ENCODE measurements at places on chromosomes 4 and X.

DNA sequence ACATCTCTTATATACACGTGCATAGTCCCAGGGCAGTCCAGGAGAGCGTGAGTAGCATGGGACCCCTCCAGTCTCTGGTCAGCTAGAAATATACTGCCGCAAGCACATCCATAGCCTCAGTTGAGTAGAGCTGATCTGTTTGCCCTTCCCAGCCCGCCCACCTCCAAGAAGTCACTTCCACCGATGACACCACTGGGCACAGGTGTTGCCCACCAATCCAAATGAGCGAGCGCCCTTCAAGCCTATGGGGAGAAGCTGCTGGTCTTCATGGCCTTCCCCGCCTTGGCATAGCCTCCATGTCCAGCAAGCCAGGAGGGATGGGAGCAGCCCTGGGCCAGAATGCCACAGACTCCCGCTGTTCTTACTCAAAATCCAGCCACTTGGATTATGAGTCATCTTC lies 10.2 kb downstream of the DUSP9 start:
- DNase-seq = no peak

- DNase-seq = no peak
These were observed 17.5 kb downstream of the RBBP7 start for GRCh38 chrX:16852617-16853179.

DNA sequence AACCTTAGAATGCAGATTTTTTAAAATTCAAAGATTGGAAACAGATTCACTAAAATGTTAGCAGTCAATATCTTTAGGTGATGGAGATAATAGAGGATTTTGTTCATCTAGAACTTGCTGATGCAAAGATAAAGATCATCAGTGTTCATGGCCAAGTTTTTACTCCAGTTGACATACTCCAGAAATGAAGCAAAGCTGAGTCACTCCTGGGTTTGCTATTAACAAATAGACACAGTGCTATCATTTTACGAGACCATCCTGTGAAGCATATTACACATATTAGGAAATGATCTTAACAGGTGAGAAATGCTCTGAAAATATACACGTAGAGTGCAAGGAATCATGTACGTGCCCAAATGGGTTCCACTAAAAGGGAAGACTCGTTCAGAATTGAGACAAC lies 170.6 kb upstream of the FAM9B start:
- no peak for DNase-seq

- no peak for DNase-seq
These were observed 799.4 kb upstream of the AGA start for GRCh38 chr4:178241601-178242118.

DNA sequence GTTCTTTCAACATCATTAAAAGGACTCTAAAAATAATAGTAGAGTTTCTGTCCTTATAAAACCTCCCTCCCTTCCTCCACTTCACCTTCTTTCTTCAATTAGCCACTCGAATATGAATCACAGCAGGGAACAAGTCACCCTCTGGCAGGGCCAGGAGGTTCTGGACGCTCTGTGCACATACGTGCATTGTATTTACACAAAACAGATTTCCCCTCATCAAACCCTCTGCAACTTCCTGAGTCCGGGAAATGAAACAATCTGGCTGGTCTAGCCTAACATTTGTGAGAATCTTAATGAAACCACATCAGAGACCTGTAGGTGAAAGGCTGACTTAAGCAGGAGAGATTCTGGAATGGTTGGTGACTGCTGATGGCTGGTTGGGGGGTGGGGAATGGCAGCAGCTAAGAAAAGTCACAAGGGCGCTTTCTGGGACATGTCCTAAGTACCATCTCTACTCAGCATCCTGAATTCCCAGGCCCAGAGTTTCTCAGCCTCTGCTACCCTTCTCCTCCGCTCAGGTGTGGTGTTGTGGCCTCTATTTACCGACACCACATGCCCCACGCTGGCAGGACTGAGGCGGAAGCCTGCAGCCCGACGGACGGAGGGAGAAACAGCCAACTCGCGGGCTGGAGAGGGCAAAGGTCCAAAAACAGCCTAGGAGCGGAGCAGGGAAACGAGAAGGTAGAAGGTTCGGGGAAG lies 1.0 kb downstream of the ZDHHC9 start:
- DNase-seq = no peak

- no peak for DNase-seq
These were observed 48.8 kb downstream of the MAP7D2 start for GRCh38 chrX:20067709-20068561.

- DNase-seq = no peak
These were observed 187.7 kb upstream of the HCCS start for GRCh38 chrX:10923466-10923865.

DNA sequence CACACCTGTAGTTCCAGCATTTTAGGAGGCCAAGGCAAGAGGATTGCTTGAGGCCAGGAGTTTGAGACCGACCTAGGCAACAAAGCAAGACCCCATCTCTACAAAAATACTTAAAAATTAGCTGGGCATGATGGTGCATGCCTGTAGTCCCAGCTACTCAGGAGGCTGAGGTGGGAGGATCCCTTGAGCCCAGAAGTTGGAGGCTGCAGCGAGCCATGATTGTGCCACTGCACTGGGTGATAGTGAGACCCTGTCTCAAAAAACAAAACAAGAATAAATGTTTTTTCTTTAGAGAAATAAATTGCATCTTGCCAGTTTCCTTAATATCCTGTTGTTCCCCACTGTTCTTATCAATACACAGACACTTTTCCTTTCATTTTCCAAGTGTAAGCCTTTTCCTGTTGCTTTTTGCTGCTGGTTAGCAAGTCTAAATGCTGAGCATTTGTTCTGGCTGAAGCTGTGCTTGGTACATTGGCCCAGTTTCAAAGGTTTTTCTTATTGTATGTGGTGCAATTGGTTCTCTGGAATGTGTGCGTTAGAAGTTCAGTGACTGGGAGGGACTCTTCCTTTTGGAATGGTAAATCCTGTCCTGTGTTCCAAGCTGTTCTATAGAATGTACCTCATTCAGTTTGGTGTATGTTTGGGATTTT lies 98.2 kb downstream of the AFF1 start:
- DNase-seq = no peak

DNA sequence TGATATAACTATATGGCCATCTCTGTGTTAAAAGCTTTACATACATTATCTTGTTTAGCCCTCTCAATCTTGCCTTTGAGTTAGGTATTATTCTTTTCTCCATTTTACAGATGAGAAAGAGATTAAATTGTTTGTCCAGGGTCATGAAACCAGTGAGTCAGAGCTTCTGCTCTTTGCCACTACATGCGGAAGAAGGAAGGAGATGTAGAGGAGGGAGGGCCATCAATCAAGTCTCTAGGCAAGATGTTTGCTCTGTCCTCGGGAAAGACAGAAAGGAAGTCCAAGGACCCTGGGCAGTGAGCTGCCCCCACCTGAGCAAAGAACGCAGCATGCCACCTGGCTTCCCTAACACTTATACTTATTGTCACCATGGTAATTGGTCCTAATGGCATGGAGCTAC lies 133.7 kb upstream of the IL1RAPL2 start:
- DNase-seq = no peak

- DNase-seq = no peak
These were observed 67.4 kb downstream of the IRF2 start for GRCh38 chr4:184406958-184407391.

DNA sequence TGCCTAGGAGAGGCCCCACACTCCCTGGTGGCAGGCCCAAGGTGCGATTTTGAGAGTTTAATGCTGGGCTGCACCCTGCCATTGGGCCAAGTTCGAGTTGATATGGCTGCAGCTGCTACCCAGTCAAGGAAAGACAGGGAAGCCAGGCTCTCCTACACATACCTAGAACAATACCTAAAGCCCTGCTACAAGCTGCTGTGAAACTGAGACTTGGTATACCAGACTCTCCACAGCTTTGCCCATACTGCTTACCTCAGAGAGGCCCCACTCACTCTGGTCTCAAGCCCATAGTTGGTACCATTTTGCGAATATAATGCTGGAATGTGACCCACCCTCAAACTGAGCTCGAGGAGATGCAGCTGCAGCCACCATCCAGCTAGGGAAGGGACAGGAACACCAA lies 147.7 kb upstream of the MAGEB2 start:
- DNase-seq = no peak

DNA sequence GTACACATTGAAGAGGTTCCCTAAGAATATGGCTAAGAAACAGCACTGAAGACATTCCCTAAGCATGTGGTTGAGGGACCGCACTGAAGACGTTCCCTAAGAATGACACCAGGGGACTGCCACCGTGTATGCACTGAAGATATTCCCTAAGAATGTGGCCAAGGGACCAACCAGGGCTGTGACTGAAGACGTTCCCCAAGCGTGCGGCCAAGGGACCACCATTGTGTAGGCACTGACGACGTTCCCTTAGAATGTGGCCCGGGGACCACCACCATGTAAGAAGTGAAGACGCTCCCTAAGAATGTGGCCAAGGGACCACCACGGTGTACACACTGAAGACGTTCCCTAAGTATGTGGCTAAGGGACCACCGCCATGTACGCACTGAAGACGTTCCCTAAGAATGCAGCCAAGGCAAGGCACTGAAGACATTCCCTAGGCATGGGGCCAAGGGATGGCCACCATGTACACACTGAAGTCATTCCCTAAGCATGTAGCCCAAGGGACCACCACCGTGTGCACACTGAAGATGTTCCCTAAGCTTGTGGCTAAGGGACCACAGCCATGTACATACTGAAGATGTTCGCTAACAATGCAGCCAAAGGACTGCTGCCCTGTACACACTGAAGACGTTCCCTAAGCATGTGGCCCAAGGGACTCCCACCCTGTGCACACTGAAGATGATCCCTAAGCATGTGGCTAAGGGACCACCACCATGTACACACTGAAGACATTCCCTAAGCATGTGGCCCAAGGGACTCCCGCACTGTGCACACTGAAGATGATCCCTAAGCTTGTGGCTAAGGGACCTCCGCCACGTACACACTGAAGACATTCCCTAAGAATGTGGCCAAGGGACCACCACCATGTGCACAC lies 22.0 kb downstream of the DHRSX start:
- no peak for DNase-seq

Data from T-helper 22 cell (primary cell).